ENCODE measurements at places on chromosomes 12 and 14.

DNA sequence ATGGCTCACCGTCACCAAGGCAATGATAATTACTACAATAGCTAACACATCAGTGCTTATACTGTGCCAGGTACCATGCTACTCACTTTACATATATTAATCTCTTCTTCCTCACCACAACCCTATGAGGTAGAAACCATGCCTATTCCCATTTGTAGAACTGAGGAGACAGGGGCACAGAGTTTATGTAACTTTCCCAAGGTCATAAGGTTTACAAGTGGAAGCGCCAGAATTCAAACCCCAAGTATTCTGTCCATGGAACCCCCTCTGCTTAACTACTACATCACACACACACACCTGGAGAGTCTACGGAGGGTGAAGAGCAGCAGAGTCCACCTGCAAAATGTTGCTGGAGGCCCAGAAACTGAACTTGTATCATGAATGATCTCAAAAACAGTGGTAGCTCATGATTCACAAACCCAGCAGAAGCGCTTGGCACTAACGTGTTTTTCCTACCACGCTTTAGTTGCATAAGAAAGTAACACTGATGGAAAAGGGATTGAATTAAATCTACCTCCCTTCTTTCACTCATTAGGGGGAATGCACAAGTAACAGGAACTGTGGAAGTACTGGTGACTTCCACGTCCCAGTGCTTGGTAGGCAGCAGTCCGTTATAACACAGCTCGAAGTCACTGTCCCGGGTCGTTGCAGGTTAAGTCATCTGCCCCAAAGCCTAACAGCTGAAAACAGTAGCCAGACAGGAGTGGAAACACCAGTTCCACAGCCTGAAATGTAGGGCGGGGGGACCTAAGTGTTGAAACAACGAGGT is 2.0 kb downstream of the ITPR2 start:
- DNase-seq, result no peak

GRCh38 chr14:89458713-89459420 is 41.8 kb upstream of the FOXN3 start:
- no peak for DNase-seq

- no peak for DNase-seq
These were observed 2.1 kb upstream of the YY1 start for GRCh38 chr14:100236881-100237280.

GRCh38 chr14:53278602-53279506 is 125.7 kb upstream of the DDHD1 start:
- no peak for DNase-seq

DNA sequence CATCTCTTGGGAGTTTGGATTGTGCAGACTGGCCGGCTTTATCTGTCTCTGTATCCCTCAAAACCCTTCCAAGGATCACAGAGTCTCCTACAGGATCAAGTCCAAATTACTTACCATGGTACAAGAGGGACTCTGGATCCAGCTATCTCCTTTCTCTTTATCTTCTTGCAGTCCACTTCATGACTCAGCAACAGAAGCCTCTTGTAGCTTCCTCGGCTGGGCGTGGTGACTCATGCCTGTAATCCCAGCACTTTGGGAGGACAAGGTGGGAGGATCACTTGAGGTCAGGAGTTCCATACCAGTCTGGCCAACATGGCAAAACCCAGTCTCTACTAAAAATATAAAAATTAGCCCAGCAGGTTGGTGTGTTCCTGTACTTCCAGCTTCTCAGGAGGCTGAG is 189.7 kb downstream of the BCAT1 start:
- no peak for DNase-seq

GRCh38 chr14:66295386-66295785 is 190.8 kb upstream of the CCDC196 start:
- no peak for DNase-seq

- no peak for DNase-seq
These were observed 141.0 kb downstream of the PAH start for GRCh38 chr12:102776041-102776440.

DNA sequence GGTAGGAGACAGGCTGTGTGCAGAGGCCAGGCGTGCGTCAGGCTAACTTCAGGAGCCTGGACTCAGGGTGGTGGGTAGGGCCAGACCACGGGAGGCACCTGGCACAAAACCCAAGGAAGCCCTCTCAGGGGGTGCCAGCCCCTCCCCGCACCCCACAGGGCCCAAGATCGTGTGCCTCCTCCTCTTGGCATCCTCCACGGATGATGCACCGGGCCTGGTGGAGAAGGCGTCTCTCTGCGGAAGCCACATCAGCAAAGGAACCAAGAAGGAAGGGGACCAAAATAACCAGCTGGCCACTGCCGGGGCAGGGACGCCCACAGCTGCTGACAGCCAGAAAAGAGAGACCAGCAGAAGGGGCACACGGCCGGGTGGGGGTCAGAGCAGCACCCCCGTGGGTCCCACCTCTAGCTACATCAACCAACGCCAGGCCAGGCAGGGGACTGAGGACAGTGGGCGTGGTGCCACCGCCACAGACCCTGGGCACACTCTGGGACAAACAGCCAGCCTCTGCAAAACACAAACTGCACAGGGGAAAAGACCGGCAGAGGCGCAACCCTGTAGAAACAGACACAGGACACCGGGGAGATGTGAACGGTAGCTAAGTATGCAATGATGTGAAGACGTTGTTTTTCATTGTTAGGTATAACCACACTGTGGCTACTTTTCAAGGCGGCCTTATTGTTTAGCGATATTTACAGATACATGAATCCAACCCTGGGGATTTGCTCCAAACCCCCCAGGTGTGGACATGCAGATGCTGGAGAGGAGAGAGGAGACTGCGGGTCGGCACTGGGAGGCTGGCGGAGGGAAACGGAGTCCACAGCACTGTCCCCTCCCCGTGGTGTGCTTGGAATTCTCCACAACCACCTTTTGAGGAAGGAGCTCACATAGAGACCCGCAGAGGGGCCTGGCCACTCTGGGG is 26.1 kb upstream of the C14orf180 start:
- no peak for DNase-seq

DNA sequence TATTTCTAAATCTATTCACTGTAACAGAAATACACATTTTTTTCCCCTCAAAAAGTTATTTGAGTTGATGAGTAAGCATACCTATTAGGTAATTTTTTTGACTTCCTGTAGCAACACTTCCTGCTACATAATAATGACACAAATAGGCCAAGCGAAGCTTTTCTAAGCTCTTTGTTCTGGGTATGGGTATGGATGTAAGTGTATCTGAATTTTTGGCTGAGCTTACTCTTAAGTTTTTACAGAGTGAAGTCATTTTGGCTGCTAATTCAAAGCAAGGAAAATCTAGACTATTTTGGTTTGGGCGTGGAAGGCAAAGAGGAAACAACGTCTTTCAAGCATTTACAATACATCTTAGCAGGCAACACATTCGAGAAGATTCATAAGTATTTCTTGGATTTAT is 1206.0 kb upstream of the FLRT2 start:
- no peak for DNase-seq

GRCh38 chr12:74619084-74619483 is 81.4 kb downstream of the ATXN7L3B start:
- no peak for DNase-seq

GRCh38 chr14:39219075-39219499 is 14.6 kb upstream of the MIA2 start:
- DNase-seq, result no peak

DNA sequence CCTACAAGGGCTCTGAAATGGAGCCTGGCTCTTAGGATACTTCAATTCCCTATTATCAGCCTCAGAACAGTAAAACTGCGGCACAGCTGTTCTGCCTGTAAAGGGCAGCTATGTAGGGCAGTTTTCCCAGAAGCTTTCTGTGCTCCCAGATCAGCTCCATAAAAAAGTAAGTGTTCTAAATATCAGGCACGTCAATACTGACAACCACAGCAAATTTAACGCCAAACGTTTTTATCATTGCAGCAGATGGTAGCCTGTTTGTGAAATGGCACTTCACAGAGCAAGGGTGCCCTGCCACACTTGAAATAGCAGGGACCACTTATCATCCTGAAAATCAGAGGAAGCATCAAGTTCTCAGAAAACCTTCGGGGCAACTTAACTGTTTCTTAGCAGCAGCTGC is 54.8 kb upstream of the PTHLH start:
- no peak for DNase-seq

GRCh38 chr12:97306147-97306546 is 156.5 kb upstream of the RMST start:
- no peak for DNase-seq

DNA sequence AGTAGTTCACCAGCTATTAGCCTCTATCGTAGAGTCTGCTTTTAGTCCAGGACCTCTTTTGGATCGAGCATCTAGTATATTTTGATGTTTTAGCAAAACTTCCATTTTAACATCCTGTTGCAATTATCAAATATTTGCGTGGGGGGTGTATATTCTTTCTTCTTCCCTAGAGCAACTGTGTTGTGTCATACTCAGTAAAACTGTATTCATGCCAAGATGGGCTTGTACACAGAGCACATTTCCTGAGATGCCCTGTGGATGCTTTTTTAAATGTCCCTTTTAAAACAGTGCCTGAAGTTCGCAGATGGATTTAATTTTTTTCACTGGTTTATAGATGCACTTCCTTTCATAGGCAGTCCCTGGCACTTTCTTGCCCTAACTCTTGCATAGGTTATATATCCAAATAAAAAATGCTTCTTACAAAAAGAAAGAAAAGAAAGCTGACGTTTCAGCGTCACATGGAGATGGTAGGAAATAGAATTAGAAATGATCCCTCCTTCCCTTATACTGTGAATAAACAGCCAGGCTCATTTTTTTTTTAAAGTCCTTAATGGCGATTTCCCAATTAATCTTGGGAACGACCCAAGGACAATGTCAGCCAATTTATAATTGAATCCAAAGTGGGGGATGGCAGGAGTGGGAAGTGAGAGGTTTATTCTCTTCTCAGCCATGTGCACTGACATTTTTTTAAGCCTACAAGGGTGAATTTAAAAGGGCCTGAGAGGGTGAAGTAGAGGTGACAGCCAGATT is 247.0 kb downstream of the SLC41A2 start:
- no peak for DNase-seq

DNA sequence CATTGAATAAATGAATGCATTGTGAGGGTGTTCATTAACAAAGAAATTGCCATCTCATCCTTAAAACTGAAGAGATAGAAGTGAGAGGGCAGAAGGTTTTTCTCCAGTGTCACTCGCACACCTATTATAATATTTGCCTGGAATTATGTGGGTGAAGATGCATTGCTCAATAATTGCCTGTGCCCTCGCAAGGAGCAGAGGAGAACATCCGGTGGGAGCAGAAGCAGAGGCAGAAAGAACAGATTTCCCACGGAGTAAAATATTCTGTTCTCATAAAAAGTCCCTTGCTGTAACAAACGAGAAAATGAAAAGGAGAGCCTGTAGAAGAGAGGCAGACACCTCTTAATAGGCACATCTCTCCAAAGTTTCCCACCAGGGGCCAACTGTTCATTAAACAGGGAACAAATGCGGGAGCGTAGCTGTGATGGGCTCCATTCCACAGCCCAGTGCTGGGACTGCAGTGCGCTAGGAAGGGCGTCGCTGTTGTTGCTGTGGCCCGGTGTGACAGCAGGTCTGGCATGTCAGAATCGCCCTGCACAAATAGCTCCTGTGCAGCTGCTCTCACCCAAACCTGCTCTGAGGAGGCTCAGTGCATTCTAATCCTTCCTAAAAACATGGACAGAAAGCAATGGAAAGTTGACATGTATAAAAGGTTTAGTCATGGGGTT is 359.8 kb downstream of the APAF1 start:
- DNase-seq, result no peak
